ENCODE measurements at places on chromosomes 2 and 18. TPM values are rescaled to one million over a fixed set of nuclear protein-coding genes. Genes with fewer than 3 reads are reported as not detected.

BOK gene
- 24.3 TPM for total RNA-seq

CYRIA gene
- total RNA-seq: 25.9 TPM

ADD2 gene
- total RNA-seq: under 0.01 TPM

CASP8 gene
- total RNA-seq: 29.2 TPM

PER2 gene
- total RNA-seq: 5.6 TPM

KRTCAP3 gene
- not detected for total RNA-seq

FKBP1B gene
- 4.1 TPM for total RNA-seq

ZNF396 gene
- 4.5 TPM for total RNA-seq

SH3BP4 gene
- 44.9 TPM for total RNA-seq

PTH2R gene
- 0.11 TPM for total RNA-seq

ACMSD gene
- not detected for total RNA-seq

KCNG3 gene
- not detected for total RNA-seq

GAD1 gene
- under 0.01 TPM for total RNA-seq

TCF23 gene
- under 0.01 TPM for total RNA-seq

VWC2L gene
- not detected for total RNA-seq

GALNT14 gene
- total RNA-seq: 0.86 TPM

EFR3B gene
- 5.4 TPM for total RNA-seq

C1QL2 gene
- not detected for total RNA-seq

CREG2 gene
- under 0.01 TPM for total RNA-seq

MARS2 gene
- 3.1 TPM for total RNA-seq

GPR75 gene
- 4.5 TPM for total RNA-seq

MEIS1 gene
- total RNA-seq: 11.1 TPM

HOXD8 gene
- 10.2 TPM for total RNA-seq

SLC9A4 gene
- not detected for total RNA-seq

LRRTM1 gene
- total RNA-seq: not detected

AQP12B gene
- total RNA-seq: not detected

BMP10 gene
- total RNA-seq: not detected

FRZB gene
- total RNA-seq: 1.4 TPM

PIEZO2 gene
- 268 TPM for total RNA-seq

CNTNAP5 gene
- not detected for total RNA-seq

SERPINB8 gene
- 19.6 TPM for total RNA-seq

CLEC4F gene
- total RNA-seq: not detected

AOX1 gene
- 90.5 TPM for total RNA-seq

VWA3B gene
- not detected for total RNA-seq

IL1R2 gene
- total RNA-seq: 1.3 TPM

LIPG gene
- total RNA-seq: 0.32 TPM

SMYD1 gene
- total RNA-seq: not detected

SPIRE1 gene
- 50.7 TPM for total RNA-seq

BCL11A gene
- 1.2 TPM for total RNA-seq

ZBTB7C gene
- total RNA-seq: 2.5 TPM

SDC1 gene
- total RNA-seq: 27.3 TPM

TUBA4B gene
- total RNA-seq: not detected

LBX2 gene
- 2.2 TPM for total RNA-seq

ANKRD53 gene
- total RNA-seq: 0.39 TPM

TMEM163 gene
- not detected for total RNA-seq

MEP1B gene
- total RNA-seq: not detected

TOGARAM2 gene
- total RNA-seq: under 0.01 TPM

C1GALT1C1L gene
- 1.8 TPM for total RNA-seq

UGT1A8 gene
- total RNA-seq: not detected

WDR54 gene
- 19.7 TPM for total RNA-seq

TRIM43 gene
- not detected for total RNA-seq

MC5R gene
- not detected for total RNA-seq

ZAP70 gene
- not detected for total RNA-seq

CHRND gene
- not detected for total RNA-seq

TMEM150A gene
- total RNA-seq: 9.4 TPM

PSMA8 gene
- total RNA-seq: not detected

TLX2 gene
- total RNA-seq: 0.11 TPM

AKAIN1 gene
- not detected for total RNA-seq

Data from articular chondrocyte of knee joint (primary cell).